Ammon's horn (tissue), 1 donor: ENCODE measurements at places on chromosomes 6 and 20.

- no peak for DNase-seq
Measured at GRCh38 chr20:58194175-58194791, 34.2 kb downstream of the ANKRD60 start.

DNA sequence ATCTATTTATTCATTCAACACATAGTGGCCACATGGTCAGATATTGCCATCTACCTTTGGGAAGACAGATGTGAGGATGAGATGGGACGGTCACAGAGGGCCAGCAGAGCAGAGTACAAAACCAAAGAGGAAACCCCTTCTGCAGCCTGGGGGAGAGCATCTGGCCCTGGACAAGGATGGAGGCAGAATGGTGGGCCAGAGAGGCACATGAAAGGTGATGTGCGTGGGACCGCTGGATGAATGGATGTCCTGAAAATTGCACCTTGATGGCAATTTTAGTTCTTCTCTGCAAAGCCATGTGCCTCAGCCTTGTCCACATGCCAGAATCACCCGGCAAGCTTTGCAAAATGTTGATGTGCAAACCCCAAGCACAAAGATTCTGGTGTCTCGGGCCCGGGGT, 77.4 kb upstream of the CD93 start:
- no peak for DNase-seq

DNA sequence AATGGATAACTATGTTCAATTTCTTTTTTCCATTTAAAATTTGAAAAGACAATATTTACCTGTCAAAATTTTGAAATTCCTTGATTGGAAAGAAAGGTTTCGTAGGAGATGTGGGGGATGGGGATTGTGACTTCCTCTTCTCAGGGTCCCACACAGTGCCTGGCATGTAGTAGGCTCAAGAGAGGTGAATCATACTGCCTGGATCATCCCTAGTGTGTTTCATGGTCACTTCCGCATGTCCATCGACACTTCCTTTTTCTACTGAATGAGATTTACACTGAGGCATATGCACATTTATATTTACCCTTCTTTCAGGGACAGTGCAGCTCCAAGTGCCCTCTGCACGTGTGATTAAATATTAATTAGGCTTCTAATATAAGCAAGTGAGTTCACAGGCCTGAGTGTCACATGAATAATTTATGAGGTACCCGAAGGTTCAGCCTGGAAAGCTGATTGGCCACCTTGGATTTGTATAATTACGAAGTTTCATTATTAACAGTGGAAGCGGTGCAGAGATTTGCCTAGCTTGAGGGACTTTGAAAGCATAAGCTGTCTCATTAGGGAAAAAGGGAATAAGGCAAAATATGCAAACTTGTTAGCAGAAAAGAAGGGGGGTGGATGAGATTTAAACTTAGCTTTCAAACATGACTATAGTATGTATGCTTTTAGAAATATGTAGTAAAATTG, 177.5 kb upstream of the MMS22L start:
- DNase-seq: no peak

GRCh38 chr6:79868098-79868722, 79.1 kb downstream of the ELOVL4 start:
- peak; percentile 77 for DNase-seq

DNA sequence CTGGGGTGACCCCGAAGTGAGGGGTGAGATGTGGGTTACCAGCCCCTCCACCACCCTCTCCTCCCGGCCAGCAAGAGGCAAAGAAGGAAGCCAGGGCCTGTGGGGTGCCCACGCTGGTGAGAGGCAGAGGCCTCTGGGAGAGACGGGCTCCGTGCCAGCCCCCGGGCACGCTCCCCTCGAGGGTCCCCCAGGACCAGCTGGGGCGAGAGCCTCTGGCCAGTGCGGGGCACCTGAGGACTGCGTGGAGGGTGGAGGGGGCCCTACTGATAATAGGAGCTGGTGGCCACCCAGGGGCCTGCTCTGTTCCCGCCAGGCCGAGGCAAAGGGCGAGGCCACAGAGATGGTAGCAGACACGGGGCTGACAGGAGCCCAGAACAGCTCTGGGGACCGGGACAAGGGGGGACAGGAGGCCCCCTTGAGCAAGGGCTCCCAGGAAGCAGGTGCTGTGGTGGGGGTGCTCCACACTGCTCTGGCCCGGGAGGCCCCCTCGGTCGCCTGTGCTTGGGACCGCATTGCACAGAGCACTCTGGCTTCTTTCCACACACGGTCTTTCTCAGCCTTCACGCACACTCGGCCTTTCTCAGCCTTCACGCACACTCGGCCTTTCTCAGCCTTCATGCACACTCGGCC, 226.9 kb downstream of the TTLL2 start:
- DNase-seq: no peak

DNA sequence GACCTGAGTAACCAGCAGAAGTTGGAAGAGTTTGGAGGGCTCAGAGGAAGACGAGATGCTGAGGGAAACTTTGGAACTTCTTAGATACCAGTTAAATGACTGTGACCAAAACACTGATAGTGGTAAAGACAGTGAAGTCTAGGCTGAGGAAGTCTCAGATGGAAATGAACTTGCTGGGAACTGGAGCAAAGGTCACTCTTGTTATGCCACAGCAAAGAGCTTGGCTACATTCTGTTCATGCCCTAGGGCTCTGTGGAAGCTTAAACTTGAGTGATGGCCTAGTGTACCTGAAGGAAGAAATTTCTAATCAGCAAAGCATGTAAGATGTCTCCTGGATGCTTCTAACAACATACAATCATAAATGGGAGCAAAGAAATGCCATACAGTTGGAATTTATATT, 24.7 kb downstream of the WDR27 start:
- DNase-seq: no peak

GRCh38 chr6:35448191-35448590, 3.9 kb upstream of the FANCE start:
- DNase-seq: no peak
